NCI-H226 (cell line): ENCODE measurements at places on chromosomes 1 and 21.

GRCh38 chr1:3940754-3941345 is 40.8 kb upstream of the C1orf174 start:
- no peak for DNase-seq

- no peak for DNase-seq
Observed at GRCh38 chr1:112743174-112744008, 28.3 kb upstream of the PPM1J start.

DNA sequence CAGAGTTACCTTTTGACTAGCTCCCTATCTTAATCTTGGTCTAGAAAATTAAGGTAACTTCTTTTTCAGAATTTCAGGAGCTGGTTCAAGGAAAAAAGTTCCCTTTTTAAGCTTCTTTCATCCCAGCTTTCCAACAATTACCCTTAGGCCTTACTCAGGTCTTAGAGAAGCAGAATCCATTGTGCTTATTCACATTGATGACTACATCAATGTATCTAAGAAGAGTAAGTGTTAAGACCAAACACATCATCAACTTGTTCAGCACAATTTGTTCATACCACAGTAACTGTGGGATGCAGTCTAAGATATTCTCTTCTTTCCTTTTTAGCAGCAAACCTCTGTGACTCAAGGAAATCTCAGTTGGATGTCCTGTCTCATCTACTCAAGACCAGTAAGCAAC is 4.1 kb downstream of the MRPL9 start:
- DNase-seq: no peak

GRCh38 chr21:45124596-45124995 is 50.2 kb downstream of the ADARB1 start:
- no peak for DNase-seq

DNA sequence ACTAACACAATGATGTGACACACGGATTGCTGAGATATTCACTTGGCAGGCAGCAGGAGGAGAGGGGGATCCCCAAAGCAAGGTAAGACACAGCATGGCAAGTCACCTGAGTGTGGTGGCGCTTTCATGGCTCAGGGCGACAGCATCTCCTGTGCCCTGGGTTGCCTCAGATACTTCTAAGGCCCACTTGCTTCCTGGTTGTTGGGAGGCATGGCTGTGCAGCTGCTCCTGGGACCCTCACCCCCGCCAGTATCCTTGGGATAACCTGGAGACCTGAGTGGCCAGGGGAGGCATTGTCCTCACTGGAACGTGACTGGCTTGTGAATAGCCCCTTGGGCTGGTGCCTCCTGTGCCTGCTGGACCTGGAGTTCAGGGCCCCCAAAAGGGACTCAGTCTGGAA is 69.8 kb downstream of the STUM start:
- DNase-seq: no peak

DNA sequence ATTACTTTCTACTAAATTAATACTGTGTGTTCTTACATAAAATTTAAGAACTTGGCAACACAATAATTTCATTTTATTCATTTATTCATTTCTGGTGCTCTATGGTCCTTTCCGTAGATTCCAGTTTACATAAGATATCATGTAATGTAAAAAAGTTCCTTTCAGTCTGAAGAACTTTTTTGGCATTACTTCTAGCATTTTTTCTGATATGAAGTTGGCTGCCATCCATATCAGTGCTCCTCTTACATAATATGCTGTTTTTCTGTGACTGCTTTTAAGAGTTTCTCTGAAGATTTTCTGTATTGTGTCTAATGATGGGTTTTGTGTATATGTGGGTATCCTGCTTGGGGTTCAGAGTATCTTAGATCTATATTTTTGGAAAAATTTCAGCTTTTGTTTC is 34.8 kb downstream of the LIN9 start:
- DNase-seq: no peak

DNA sequence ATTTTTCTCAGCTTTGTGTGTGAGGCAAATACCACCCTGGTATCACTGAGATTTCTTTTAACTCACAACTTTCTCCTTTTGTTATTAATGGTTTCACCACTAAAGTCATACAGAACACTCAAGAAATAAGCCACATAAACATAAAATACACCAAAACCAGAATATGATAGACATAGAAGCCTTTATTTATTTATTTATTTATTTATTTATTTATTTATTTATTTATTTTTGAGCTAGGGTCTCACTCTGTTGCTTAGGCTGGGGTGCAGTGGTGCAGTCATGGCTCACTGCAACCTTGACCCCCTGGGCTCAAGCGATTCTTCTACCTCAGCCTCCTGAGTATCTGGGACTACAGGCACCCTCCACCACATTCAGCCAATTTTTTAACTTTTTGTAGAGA is 12.5 kb downstream of the KRTAP8-1 start:
- no peak for DNase-seq

DNA sequence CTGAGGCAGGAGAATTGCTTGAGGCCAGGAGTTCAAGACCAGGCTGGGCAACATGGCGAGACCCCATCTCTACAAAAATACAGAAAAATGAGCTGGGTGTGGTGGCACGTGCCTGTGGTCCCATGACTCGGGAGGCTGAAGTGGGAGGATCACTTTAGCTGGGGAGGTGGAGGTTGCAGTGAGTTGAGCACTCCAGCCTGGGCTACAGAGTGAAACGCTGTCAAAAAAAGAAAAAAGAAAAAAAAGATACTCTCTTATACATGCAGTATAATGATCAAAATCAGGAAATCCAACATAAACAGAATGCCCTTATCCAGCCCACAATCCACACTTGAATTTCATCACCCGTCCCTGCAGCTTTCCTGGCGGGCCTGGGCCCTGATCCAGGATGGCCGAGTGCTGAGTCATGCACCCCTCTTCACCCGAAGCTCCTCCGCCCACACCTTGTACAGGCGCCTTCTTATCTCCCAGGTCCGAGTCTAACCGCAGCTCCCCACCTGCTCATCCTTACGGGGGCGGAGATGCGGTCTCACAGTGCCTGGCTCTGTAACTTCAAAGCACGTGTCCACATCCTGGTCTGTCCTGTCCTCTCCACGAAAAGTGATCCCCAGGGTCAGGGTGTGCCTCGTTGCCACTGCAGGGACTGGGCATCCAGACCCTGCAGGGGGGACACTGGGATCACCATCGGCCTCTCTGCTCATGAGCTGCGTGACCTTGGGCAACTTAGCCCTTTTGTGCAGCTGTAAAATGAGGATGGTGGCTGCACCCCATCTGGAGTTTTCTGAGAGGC is 120.2 kb upstream of the SLC45A1 start:
- peak; percentile 99 for DNase-seq

GRCh38 chr1:186564582-186564981 is 103.7 kb upstream of the PDC start:
- DNase-seq: no peak

- DNase-seq: peak; percentile 38
Observed at GRCh38 chr1:86542631-86543030, 4.2 kb upstream of the CLCA4 start.

GRCh38 chr1:235652364-235652763 is 2.8 kb upstream of the GNG4 start:
- no peak for DNase-seq

- DNase-seq: peak; percentile 83
Observed at GRCh38 chr1:21334214-21335087, 44.2 kb upstream of the ECE1 start.

GRCh38 chr1:180863158-180863775 is 49.4 kb upstream of the KIAA1614 start:
- DNase-seq: peak; percentile 40

DNA sequence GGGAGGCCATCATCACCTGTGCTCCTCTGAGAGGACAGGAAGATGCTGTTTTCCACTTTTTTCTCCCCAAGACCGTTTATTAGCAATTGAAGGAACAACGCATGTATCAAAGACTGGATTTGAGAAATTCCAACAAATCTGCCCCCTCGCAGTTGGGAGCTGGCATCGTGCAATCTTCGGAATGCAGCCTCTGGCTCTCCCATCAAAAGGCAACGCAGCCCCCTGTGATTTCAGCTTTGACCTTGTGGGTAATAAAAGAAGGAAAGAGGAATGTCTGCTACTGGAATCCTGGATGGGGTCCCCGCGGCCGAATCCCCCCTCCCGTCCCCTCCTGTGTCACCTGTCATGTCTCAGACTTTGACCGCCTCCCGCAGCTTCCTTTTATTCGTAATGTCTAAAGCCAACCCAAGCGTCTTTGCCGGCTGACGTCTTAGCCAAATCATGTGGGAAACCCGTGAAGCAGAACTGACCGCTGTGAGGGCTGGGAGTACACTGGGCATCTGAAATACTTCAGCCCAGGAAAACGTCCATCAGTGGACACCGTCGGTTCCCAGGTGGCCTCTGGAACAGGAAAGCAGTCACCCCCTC is 101.5 kb downstream of the WDR4 start:
- no peak for DNase-seq

- DNase-seq: no peak
Observed at GRCh38 chr21:20106368-20106767, 891.8 kb upstream of the NCAM2 start.

DNA sequence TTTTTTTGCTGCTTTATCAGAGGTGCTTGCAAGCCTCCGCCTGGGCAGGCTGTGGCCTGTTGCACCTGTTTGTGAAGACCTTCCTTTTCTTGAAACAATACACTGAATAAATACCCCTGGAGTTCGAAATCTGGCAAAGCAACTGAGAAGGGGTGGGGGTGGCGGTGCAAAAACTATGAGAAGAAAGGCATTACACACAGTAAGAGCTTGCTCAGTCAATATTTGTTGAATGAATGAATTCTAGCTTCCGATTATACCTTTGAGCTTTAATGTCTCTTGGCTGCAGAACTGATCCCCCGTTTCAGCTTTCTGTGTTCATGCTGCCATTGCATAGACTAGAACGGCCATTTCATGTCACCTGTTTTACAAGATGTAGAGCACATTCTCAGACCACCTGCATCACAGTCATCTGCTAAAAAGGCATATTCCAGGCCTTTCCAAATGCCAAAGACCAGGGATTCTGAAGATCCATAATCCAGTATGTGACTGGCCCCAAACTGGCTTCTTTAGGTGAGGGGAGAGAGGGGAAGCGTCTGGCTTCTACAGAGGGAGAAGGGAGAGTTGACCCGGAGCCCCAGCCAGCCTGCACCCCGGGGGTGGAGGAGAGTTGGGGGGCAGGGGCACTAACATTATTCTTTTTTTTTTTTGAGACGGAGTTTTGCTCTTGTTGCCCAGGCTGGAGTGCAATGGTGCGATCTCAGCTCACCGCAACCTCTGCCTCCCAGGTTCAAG is 111.5 kb downstream of the ETS2 start:
- no peak for DNase-seq

DNA sequence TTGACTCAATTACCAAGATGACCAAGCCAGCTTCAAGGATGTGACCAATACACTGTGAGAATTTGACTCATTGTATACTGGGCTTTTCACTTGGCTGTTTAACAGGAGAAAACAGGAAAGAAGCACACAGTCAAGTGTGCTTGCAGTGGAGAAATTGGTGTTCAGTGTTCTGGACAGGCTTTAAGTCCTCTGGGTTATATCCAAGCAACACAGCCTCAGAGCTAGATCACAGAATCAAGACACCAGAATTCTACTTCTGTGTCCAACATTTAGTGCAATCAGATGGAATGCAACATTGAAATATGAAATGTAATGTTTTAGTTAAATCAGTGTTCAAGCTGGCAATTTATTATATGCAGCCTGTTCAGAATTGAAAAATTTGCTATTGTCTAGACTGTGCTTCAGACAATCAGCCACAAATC is 694.4 kb downstream of the LTN1 start:
- no peak for DNase-seq

GRCh38 chr1:21655259-21655658 is 13.9 kb downstream of the RAP1GAP start:
- DNase-seq: no peak

GRCh38 chr1:100296140-100296539 is 30.1 kb downstream of the RTCA start:
- DNase-seq: no peak

- no peak for DNase-seq
Observed at GRCh38 chr1:53542551-53542950, 83.4 kb downstream of the DMRTB1 start.

DNA sequence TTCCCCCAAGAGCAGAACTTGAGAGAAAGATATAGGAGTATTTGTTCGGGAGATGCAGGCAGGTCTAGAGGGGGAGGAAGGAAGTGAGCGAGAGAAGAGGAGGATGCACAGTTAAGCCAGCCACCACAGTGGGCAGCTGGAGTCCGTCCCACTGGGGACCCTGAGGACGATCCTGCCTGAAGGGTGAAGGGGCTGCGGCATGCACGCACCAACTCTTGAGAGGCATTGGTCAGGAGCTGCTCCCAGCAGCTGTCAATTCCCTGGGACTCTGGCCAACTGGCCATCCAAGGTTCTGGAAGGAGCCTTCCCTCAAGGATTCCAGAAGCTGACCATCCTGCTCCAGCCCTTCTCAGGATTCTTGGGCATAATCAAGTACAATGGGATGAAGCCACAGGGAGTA is 246.9 kb downstream of the MATN1 start:
- no peak for DNase-seq

GRCh38 chr1:16082283-16083038 is 9.0 kb upstream of the FAM131C start:
- peak; percentile 33 for DNase-seq

GRCh38 chr1:54738244-54738643 is 22.6 kb downstream of the TTC4 start:
- no peak for DNase-seq

DNA sequence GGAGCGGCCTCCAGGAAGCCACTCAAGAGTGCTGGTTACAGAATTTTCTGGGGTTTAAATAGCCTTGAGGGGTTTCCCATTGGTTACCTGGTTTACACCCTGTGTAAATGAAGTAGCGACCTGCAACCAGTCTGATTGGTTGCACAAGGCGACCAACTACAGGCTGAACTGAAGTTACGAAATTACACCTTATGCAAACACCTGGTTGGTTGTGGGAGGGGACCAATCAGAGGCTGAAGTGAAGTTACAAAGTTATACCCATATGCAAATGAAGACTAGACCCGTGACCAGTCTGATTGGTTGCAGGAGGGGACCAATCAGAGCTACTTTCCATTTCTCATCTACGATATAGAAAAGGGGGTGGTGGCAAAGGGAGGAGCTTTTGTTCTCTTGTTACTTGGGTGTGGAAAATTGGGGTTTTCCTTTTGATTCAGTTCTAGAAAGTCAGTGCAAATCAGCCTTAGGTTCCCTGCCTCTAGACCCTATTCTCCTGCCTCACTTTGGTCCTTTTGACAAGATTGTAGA is 22.2 kb upstream of the C1orf174 start:
- peak; percentile 65 for DNase-seq
